ENCODE measurements at places on chromosomes 16 and 17.

DNA sequence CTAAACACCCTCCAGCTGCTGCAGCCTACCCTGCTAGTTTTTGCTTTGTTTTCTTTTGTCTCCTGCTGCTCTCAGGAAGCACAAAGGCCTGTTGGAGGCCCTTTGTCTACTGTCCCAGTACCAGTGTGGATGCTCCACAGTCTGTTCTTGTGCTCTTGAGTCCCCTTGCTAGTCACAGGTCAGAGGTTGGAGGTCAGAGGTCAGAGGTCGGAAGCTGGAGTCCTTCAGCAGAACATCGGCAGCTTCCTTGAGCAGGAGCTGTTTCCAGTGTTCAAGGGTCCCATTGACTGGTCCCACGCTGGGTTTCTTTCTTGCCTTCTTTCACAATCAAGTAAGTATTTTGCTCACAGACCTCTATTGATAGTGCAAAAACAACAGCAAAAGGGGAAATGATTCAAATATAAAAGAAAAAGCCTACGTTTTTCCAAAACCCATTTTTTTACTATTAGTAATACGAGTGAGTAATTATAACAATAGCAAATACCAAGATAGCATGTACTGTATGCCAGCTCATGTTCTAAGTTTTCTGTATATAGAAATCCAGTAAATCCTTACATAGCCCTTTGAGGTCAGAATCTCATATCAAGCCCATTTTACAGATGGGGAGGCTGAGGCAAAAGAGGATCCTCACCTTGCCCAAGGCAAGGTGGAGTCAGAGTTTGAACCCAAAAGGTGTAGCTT lies 10.9 kb upstream of the IL34 start:
- peak; percentile 67 for DNase-seq

- no peak for DNase-seq
Observed at GRCh38 chr16:7867831-7868230, 535.2 kb downstream of the RBFOX1 start.

DNA sequence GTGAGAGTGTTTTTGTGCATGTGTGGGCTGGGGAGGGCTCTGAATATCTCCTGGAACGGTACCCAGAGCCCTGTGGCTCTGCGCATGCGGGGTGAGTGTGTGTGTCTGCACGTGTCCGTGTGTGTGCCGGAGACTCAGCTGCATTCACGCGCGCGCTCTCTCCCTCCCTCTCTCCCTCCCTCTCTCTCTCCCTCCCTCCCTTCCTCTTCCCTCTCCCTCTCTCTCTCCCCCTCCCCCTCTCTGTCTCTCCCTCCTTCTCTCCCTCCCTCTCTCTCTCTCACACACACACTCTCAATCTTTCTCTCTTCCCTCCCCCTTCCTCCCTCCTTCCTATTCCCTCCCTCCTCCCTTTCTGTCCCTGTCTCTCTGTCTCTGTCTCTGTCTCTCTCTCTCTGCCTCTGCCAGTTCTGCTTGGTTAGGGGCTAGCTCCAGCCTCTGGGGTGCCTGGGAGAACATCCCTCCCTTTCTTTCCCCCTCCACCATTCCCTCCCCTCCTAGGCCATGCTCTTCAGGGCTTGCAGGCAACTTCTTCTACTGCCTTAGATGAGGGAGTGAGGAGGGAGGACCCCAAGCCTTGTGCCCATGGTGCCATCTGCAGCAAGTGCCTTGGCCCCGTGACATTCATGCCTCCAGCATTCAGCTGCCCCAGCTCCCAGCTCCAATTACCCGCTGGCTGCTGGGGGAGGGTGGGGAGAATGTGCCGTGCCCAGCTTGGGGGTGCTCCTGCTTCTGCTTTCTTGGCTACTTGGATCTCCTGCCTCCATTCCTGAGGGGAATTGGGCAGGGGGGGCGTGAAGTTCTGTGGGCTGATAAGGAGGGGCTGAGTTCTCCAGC lies 6.4 kb downstream of the THRA start:
- peak; percentile 81 for DNase-seq

DNA sequence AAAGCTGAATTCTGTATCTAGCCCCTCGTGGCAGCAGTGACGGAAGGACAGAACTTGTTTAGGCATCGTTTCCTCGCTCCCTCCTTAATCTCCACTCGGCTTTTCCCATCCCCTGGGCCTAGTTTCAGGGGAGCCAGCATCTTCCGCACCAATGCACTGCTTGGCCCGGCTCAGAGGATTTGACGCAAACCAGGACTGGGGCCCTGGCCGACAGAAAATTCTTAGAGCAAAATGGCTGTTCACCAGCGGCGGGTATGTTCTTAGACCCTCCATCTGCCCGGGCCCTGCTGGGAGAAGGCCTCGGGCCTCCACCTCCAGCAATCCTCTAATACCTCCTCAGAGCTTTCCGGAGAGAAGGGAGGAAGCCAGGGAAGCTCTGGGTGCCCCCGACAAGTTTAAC lies 54.6 kb downstream of the TBC1D16 start:
- no peak for DNase-seq

GRCh38 chr17:78284146-78284545 lies 52.7 kb downstream of the TMEM235 start:
- DNase-seq = peak; percentile 41

DNA sequence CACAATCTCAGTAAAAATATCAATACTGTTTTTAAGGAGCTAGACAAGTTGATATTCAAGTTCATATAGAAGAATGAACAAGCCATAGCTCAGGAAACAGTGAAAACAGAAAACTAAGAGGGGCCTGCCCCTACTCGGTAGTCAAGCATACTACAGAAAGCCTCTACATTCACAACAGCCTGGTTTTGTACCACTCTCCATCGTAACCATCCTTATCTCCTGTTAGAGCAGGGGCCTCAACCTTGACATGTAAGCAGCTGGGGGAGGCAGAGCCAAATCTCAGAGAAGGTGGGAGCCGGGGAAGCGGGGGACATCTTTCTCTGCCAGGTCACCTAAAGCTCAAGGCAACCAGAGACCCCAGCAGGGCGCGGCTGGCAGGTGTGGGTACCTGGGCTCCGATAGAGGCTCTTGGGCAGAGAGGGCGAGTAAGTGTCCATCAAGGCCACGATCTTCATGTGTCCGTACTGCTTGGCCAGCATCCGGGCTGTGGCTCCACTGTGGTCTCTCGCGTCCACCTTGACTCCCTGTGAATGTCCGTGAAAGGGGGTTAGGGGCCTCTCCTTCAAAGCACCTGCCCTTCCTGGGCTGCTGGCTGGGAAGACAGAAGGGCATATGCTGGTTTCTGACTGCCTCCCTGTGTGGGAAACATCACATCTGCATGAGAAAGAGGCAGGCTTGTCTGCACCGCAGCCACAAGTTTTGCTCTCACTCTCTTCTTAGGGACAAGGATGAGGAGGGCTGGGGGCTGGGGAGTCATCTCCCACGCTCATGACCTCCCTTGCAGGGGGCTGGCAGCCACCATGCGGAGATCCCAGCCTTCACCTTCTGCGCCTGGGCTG lies 20.2 kb downstream of the ANKS3 start:
- no peak for DNase-seq

Data from stromal cell of bone marrow (primary cell).